Stimulated activated naive CD8-positive, alpha-beta T cell treated with anti-CD3 and anti-CD28 coated beads, Interleukin-15, amount 100 ng/mL, for 72 hours (primary cell): ENCODE measurements at places on chromosomes 2 and 18.

- no peak for DNase-seq
Measured at GRCh38 chr18:58235001-58235436, 191.0 kb downstream of the NEDD4L start.

- DNase-seq = no peak
Measured at GRCh38 chr2:105872142-105872728, 127.5 kb downstream of the NCK2 start.

- DNase-seq = no peak
Measured at GRCh38 chr2:157720504-157720903, 91.8 kb upstream of the ACVR1C start.

GRCh38 chr2:48567671-48568070 lies 37.7 kb downstream of the STON1 start:
- DNase-seq = no peak

DNA sequence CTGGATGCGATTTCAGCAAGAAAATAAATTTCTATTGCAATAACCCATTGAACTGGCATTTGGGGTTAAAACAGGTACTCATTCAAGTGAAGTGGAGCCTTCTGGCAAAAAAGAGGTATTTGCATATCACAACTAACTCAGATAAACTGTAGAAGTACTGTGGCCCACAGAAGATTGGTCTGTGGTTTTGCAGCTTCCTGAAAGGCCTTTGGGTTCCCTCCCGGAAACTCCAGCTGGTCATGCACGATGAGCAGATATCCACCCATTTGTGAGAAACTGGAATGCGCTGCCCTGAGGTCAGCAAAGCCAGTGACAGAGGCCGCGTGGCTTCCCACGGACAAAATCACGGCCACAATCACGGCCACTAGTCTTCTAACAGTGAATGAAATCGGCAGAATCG lies 106.3 kb downstream of the EPHA4 start:
- no peak for DNase-seq

GRCh38 chr2:164314148-164314547 lies 307.1 kb downstream of the GRB14 start:
- DNase-seq = no peak

DNA sequence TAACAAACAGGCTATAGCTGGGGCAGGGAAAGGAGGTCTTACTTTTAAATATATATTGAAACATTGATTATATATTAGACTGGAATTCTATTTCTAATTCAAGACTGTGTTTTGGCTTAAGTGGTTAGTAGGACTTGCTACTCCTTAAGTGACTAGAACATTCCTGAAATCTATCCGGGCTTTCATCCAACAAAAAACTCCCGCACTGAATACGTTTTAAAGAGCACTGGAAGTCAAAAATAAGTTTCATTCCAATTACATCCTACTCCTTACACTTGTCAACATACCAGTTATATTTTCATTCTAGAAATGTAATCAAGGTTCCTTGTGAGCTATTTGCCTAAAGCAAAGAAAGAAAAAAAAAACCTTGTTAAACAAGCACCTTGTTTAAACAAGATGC lies 204.6 kb downstream of the SP3 start:
- no peak for DNase-seq

GRCh38 chr2:212777020-212777491 lies 238.5 kb upstream of the ERBB4 start:
- peak; percentile 3 for DNase-seq

- DNase-seq = no peak
Measured at GRCh38 chr18:74699455-74699854, 101.8 kb downstream of the ZNF407 start.

GRCh38 chr2:238939074-238939473 lies 91.2 kb downstream of the TWIST2 start:
- DNase-seq = no peak

GRCh38 chr2:105776560-105776928 lies 31.8 kb downstream of the NCK2 start:
- DNase-seq = no peak

- DNase-seq = no peak
Measured at GRCh38 chr2:36753706-36754221, 57.3 kb downstream of the VIT start.

- no peak for DNase-seq
Measured at GRCh38 chr2:37506407-37507050, 162.1 kb downstream of the QPCT start.

DNA sequence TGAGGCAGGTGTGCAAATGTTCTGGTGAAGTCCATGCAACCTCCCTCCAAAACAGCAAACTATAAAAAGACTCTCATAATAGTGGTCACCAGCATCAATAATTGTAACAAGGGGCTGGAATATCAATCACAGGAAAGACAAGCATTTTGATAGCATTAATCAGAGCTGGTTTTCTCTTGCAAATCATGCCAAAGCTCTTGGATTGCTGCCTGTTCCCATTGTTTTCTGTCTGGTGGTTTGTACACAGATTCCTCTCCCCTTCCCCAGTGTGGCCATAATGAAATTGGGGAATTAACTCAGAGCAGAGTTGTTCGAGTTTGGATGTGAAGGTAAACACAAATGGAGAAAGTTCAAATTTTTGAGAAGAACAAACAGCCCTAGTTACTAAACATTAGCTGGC lies 134.2 kb downstream of the CDCA7 start:
- no peak for DNase-seq

GRCh38 chr2:18319987-18320386 lies 240.5 kb downstream of the RDH14 start:
- DNase-seq = no peak

- no peak for DNase-seq
Measured at GRCh38 chr2:46200100-46200690, 97.0 kb upstream of the EPAS1 start.

GRCh38 chr2:31415421-31415820 lies 879 bp upstream of the XDH start:
- DNase-seq = no peak

- DNase-seq = no peak
Measured at GRCh38 chr2:129276978-129277584, 702.4 kb upstream of the RAB6C start.

DNA sequence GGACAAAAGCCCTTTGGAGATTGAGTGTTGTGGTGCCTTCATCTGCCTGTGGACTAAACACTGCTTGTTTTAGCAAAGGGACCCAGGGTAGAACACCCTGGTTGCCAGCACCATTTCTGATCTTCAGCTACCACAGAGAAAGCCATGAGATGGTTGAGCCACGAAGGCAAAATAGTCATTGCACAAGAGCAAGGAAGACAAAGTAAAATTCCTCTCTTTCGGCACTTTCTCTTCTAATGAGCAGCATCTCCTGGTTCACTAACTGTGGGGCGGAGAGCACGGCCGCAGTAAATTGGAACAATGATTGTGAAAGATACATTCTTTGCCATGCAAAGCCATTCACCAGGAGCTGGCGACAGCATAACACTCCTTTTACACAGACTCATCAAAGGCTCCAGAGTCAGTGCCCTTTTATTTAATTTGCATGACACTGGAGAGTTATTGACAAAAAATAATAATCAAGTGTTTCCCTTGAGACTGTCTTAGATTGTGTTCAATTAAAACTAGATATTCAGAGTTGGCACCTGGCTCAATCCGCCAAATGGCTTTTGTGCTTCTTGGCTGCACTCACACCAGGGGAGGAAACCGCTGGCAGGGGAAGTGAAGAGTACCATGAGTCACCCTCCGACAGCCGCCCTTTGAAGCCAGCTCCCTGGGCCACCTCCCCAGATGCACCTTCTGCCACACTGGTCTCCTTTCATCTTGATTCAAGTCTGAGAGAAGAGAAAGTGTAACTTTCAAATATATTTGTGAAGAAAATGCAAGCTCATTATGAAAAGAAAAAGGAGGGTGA lies 100.5 kb upstream of the MEIS1 start:
- no peak for DNase-seq

GRCh38 chr18:47150824-47151366 lies 595 bp upstream of the HDHD2 start:
- no peak for DNase-seq
